Fibroblast of lung (primary cell): ENCODE measurements at places on chromosomes 12 and 14. TPM values are rescaled to one million over a fixed set of nuclear protein-coding genes. Genes with fewer than 3 reads are reported as not detected.

- H3K27me3 ChIP-seq = no peaks in the 10 kb centered on the region
- no peak overlapping the region for H3K27ac ChIP-seq
- no peak overlapping the region for H3K4me3 ChIP-seq
- DNase-seq = no peak
- H3K36me3 ChIP-seq = peaks cover 3% of the 10 kb centered on the region
Observed at GRCh38 chr12:132708150-132708549, 2.5 kb upstream of the PGAM5 start.

- DNase-seq = no peak
- H3K4me3 ChIP-seq = no peak overlapping the region
- H3K27ac ChIP-seq = no peak overlapping the region
Observed at GRCh38 chr14:99572173-99572999, 31.6 kb downstream of the CCDC85C start.

- peak; percentile 42 for DNase-seq
- H3K4me3 ChIP-seq = no peak overlapping the region
- H3K4me1 ChIP-seq = no peaks in the 10 kb centered on the region
- no peak overlapping the region for H3K27ac ChIP-seq
Observed at GRCh38 chr12:51980051-51980808, 26.5 kb upstream of the TAMALIN start.

- H3K27ac ChIP-seq = no peak overlapping the region
- DNase-seq = no peak
- no peak overlapping the region for H3K4me3 ChIP-seq
- no peaks in the 10 kb centered on the region for H3K4me1 ChIP-seq
- H3K27me3 ChIP-seq = no peaks in the 10 kb centered on the region
Observed at GRCh38 chr14:55370883-55371455, 40.7 kb downstream of the ATG14 start.

GRCh38 chr12:94762259-94762942 is 112.0 kb upstream of the TMCC3 start:
- no peaks in the 10 kb centered on the region for H3K4me1 ChIP-seq
- H3K27ac ChIP-seq = no peak overlapping the region
- DNase-seq = no peak
- H3K4me3 ChIP-seq = no peak overlapping the region

DNA sequence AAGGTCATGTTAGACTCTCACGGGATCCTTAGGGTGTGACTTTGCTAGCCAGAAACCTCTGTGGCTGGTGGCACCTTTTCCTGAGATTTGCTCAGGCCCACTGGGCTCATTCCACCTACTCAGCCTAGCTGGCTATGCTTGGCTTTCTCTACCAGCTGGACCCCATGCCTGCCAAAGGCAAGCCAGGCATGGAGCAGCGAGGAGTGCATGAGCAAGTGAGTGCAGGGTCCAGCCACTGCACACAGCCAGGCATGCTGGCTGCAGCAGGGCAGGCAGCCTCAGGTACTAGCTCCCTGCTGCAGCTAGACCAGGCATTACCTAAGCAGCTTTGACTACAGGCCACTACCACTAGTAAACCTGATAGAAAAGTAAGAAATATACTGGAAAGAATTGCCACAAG is 29.7 kb upstream of the PAPLN start:
- peaks cover 3% of the 10 kb centered on the region for H3K36me3 ChIP-seq
- H3K4me1 ChIP-seq = peaks cover 5% of the 10 kb centered on the region
- DNase-seq = no peak
- H3K27ac ChIP-seq = no peak overlapping the region
- H3K4me3 ChIP-seq = no peak overlapping the region
- H3K27me3 ChIP-seq = no peaks in the 10 kb centered on the region

DNA sequence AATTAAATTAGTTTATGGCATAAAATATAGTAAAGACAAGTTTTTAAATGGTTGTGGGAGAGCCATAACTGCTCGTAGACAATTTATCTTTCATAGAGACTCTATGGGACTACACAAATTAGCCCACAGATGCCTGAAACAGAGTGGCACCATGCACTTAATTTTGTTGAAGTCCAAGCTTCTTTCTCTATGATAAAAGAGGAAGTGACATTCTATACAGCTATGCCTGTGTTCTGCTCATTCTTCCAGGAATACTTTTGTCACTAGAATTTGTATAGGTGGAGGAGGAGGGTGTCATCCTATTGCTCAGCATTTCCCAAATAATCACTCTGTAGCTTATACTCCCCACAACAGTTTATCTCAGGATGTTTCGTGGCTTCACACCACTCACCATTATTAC is 43.7 kb upstream of the KICS2 start:
- no peak for DNase-seq
- H3K27ac ChIP-seq = no peak overlapping the region
- no peaks in the 10 kb centered on the region for H3K4me1 ChIP-seq

GRCh38 chr14:99875836-99876235 is 82.6 kb downstream of the EML1 start:
- H3K36me3 ChIP-seq = no peaks in the 10 kb centered on the region
- DNase-seq = no peak
- H3K27me3 ChIP-seq = no peaks in the 10 kb centered on the region
- H3K27ac ChIP-seq = no peak overlapping the region
- H3K4me3 ChIP-seq = no peak overlapping the region
- H3K4me1 ChIP-seq = peaks cover 5% of the 10 kb centered on the region

DNA sequence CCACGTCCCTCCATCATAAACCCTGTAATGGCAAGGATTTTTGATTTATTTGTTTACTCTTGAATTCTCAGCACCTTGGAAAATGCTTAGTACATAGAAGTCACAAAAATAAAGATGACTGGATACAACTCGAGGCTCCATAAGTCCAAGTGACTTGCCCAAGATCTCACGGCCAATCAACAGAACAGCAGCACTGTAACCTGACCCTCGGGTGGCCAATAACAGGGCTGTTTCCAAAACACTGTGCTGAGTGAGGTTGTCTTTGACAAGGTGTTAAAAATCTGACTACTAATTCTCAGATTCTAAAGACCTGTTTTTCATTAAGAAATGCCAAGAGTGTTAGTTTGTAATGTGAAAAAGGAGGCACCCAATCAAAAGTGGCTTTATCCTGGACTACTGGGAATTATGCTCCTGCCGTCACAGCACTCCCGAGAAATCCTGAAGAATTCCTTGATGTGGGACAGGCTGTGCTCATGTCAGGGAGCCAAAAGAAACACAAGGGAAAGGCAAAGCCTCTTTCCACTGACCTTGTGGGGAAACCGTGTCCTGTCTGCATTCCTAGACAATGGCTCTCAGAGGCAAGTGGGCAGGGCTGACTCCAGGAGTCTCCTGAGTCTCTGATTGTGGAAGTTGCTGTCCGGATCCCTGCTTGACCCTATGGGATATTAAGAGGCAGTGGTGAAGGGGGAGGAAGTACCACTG is 204.7 kb upstream of the PELI2 start:
- H3K36me3 ChIP-seq = no peaks in the 10 kb centered on the region
- no peaks in the 10 kb centered on the region for H3K4me1 ChIP-seq
- no peak overlapping the region for H3K4me3 ChIP-seq
- no peak overlapping the region for H3K27ac ChIP-seq
- peaks cover 8% of the 10 kb centered on the region for H3K27me3 ChIP-seq
- peak; percentile 45 for DNase-seq

DNA sequence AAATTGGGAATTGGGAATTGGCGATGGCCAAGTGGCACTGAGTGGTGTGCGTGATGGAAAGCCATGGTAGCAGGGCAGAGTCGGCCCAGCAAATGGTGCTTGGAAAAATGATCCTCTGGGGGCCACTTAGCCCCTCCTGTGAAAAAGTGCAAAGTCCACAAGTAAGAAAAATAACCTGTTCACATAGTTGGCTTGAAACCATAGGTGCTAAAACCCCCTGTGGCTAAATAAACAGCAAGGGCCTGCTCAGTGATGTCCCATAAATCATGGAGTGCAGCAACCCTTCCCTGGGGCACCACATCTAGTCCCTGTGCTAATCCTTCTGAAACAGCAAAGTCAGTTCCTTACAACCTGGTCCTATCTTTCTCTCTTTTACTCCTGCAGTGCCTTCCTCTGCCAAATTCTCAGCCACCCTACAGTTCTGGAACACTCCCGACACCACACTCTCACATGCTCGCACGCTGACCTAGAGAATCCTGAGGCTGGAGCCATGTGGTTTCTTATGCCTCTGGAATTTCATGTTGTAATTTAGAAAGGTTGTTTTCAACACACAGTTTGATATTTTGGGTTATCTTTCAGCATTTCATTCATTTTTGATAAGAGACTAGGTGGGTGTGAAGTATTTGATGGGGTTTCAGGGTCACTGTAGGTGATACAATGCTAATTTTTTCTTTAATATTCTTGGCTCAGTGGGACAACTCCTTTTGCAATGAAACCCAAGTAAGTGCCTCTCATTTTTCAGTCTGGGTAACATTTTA is 123.6 kb downstream of the SMOC1 start:
- no peak for DNase-seq
- no peaks in the 10 kb centered on the region for H3K36me3 ChIP-seq
- no peak overlapping the region for H3K4me3 ChIP-seq
- no peak overlapping the region for H3K27ac ChIP-seq

The BIN2 gene
- not detected in 2 replicates for total RNA-seq
